ENCODE measurements at places on chromosomes 6 and 20.

DNA sequence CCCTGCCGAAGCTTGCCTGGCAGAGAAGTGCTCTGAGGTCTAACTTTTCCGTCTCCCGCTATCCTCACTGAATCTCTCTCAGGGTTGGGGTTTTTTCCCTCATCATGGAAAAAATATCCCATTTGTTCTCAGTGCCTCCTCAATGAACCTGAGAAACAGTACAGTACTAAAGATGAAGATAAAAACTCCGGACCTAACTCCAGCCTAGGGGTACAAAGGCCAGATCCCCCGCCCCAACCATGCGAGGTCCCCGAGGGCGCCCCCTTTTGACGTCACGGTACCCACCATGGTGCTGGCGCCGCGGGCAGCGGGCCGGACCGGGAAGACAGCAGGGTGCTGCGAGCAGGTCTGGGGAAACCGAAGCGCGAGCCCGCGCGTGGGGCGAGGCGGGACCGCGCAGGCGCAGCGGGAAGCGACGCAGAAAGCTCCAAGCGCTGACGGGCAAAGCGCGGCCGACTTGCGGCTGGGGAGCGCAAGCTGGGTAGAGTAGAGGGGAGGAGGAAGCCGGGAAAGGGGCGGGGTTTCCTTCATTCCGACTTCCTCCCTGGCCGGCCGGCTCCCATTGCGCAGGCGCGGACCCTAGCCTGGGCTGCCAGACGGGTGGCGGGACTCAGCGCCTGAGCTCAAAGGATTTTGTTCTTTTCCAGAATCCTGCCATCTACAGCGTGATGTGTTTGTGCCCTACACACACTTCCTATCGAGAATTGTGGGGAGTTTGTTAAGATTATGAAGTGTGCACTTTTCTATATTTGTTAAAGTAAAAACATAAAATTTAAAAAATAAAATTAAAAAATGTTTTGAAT lies at the start of gene LSM2:
TSS of gene LSM2 (minus strand) at position 497 of the 803 bp plus-strand sequence. CDS start at position 288, 209 bp downstream.
- peak; percentile 95 for DNase-seq

GRCh38 chr20:35463455-35464300 lies 8.3 kb downstream of the CEP250 start:
- peak; percentile 44 for DNase-seq

GRCh38 chr6:149985481-149985937 lies 21.8 kb downstream of the ULBP1 start:
- no peak for DNase-seq

DNA sequence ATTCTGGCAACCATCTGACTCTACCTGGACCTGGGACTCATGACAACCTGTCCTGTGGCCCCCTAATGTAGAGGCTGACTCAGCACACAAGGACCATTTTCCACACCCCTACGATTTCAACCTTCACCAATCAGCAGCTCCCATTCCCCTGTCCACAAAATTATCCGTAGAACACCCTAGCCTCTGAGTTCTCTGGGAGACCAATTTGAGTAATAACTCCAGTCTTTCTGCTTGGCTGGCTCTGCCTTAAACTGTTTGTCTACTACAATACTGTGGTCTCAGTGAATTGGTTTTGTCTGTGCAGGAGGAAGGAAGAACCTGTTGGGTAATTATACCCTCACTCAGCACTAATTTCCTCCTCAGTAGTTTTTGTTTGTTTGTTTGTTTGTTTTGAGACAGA lies 99.3 kb upstream of the MRPS10 start:
- no peak for DNase-seq

DNA sequence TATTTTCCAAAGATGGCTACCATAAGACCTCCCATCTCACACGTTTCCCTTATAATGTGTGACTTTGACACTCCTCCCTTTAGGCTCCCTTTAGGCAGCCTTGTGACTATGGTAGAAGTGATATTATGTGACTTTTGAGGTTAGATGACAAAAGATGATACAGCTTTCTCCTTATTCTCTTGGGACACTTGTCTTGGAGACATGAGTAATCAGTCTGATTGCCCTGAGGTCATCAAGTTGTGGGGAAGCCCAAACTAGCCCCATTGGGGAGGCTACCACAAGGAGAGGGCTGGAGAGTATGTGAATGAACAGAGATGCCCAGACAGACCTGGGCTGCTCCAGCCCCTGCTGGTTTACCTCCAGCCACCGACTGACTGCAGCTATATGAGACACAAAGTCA lies 10.6 kb upstream of the DLK2 start:
- no peak for DNase-seq

GRCh38 chr20:4875578-4876067 lies 125.7 kb downstream of the SLC23A2 start:
- no peak for DNase-seq

DNA sequence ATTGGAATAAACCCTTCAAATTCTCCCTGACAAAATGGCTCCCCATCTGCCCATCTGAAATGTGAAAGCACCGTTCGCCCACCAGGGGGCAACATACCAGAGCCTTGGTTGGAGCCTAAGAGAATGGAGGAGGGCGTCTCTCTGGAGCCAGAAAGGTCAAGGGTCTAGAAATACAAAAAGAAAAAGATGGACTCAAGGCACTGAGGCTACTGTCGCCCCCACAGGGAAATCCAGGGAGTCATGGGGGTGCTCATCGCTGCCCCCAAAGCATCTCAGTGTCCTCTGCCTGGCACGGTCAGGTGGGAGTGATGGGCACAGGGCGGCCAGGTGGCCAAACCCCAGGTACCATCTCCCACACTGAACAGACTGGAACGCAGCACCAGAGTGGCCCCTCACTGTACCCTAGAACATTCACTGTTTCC lies 136.3 kb downstream of the ZMYND8 start:
- peak; percentile 12 for DNase-seq

DNA sequence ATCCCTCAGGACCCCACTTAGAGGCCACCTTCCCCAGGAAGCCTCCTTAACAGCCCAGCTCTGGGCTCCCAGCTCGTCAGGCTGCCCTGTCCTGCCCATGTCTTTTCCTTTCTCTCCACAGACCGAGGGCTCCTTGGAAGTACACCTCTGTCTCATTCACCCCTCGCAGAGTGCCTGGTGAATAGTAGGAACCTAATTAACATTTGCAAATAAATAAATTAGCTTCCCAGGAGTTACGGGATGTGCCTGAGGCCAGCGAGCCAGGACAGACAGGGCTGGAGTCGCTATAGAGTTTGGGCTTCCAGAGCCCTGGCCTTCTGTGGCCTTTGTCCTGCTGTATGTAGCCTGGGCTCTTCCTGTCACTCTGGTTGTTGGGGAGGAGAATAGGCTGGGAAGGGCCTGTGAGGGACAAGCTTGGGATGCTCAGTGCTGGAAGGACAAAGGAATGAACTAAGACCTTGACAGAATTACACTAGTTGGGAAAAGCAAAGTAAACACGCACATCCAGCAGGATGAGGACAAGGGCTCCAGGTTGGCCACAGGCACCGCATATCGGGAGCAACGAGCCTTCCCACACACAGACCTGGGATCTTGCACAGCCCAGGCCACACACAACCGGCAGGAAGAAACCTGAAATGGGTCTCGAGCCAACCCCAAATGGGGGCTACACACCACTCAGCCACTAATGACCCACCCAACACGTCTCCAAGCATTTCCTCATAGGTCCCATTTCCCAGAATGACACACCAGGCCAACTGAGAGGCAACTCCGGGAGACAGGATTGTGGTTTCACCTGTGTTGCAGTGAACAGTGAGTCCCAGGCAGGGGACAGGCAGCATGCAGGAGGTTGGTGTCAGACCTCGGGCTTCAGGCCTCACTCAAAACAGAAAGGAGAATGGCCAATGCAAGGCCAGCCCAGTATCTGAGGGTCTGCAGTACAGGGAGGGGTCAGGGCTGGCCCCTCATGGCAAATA lies 9.7 kb downstream of the MAP1LC3A start:
- no peak for DNase-seq

DNA sequence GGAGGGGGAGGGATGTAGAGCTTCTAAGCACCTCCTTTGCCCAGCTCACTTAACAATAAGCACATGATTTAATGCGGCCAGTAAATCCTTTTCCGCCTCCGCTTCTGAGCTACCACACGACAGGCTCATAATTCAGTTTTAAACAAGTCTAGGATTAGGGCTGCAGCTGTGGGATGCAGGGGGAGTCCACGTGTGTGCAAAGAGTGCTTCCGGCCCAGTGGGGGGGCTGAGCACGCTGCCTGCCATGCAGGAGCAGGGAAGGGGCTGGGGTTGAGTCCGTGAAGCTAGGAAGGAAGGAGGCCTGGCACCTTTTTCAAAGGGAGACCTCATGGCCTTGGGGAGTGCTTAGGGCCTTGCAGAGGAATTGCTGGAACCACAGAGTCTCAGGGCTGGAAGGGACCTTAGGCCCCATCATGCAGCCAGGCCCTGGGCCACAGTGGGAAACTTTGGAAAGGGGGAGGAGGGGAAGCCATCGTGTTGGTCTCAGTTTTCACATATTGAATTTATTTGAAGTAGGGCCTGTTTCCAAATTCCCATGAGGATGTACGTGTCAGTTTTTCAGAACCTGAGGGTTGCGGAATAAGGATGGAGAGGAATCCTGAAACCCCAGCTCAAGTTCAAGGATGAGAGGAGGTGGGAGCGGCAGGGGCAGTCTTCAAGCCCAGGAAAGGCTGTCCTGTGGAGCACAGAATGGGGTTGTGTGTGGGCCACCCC lies 96.1 kb downstream of the VEGFA start:
- no peak for DNase-seq

DNA sequence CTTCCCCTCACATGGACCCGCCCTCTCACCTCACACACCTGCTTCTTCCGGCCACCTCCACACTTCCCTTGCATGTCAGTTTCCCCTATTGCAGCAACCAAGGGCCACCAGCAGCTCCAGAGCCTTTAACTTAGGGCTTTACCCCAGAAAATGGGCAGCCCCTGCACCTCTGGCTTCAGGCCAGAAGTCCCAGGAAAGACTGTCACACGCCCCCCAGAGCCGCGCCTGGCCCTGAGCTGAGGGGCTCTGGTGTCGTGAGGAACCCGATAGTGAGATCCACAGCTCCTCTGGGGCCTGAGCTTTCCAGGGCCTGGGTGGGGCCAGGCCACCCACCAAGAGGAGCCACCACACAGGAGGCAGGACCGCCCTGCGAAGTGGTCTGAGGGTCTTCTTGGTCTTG lies 182.4 kb downstream of the DLL1 start:
- DNase-seq, result no peak

DNA sequence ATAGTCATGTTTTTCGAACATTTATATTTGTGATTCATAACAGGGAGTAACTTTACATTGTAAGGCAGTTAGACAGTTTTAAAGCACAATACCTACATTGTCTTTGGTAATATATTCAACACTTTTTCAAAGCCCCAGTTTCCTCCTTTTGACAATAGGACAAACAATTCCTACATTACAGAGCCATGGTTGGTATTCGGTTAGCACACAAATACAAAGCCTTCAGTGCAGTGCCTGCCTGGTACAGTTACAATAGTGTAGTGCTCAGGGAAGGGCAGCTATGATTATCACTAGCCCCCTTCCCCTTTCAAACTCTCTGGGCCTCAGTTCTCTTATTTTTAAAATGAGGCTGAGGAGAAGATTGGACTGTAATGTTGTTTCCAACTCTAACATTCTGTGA lies 207.8 kb downstream of the TPBG start:
- DNase-seq, result no peak

- no peak for DNase-seq
Observed at GRCh38 chr6:4575714-4576113, 200.5 kb upstream of the CDYL start.

- no peak for DNase-seq
Observed at GRCh38 chr20:32945710-32946221, 58.5 kb downstream of the SUN5 start.

- no peak for DNase-seq
Observed at GRCh38 chr6:71481011-71481410, 192.4 kb downstream of the OGFRL1 start.

- no peak for DNase-seq
Observed at GRCh38 chr6:161498359-161498758, 224.5 kb upstream of the AGPAT4 start.

- no peak for DNase-seq
Observed at GRCh38 chr6:97423190-97423589, 140.2 kb upstream of the MMS22L start.

- DNase-seq, result no peak
Observed at GRCh38 chr6:80163754-80164187, 57.3 kb downstream of the BCKDHB start.

DNA sequence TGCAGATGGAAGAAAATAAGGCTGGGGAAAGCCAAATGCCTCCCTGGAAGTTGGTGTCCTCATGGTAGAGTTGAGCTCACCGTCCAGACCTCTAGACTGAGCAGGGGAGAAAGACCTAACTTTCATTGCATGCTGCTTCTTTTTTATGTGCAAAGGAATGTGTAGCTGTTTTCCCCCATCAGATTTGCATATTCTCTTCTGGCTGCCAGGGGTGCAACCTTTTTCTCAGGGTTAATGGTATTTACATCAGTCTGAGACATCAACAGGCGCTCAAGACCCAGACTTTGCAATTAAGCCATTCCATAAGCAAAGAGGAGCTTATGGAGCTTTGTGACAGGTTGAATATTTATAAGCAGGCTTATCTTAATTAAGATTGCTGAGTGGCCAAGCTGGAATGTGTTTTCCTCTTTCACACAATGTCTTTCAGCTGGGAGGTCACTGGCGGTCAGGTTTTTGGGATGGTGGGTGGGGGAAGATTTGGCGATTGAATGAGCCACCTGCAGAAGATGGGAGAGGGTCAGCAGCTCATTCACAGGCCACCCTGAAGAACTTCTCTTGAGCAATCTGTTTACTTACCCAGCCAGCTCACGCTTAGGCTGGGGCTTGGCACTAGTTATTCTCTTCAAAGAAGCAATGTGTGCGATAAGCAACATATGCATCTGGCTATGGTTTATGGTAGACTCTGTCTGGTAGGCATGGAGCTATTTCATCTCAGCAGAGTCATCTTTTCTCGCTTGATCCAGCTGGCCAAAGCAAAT lies 88.6 kb downstream of the SCP2D1 start:
- no peak for DNase-seq

DNA sequence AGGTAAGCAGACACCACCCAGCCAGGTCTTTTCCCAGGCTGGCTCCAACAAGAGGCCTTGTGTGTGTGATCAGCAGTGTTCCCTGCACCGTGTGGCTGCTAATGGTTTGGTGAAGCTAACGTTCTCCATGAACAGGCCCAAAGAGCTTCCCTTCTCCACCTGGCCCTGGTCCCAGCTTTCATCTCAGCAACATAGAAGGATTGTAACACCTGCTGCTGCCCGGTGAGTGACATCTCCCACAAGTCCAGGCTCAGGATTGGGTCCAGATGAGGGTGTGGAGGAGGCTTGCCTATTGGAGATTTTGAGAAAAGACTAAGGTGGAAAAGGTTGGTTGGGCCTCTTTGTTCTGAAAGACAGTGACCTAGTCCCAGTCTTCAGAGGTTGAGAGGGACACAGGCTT lies 89.6 kb downstream of the TMEM242 start:
- no peak for DNase-seq

DNA sequence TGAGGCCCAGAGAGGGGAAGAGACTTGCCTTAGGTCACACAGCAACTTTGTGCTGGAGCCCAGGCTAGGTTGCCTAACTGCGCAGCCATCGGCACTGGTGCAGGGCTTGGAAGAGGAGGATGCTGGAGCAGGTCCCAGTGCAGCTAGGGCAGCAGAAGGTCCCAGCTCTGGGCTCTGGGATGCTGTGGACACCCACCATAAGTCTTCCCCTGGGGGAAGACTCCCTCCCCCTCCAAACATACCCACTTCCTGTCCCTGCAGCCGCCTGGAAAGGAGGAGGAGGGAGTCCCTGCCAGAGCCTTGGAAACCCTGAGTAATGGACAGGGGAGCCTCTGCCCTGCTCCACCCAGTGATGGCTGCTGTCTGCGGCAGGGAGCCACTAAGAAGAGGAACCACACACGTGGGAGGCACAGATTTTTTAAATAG lies 93.6 kb downstream of the NCR2 start:
- no peak for DNase-seq

Measured in stimulated activated CD8-positive, alpha-beta memory T cell treated with anti-CD3 and anti-CD28 coated beads, Interleukin-12 subunit alpha, Interleukin-12 subunit beta, amount 100 ng/mL, for 1 hour (primary cell).